ENCODE measurements at places on chromosomes 5 and 9.

DNA sequence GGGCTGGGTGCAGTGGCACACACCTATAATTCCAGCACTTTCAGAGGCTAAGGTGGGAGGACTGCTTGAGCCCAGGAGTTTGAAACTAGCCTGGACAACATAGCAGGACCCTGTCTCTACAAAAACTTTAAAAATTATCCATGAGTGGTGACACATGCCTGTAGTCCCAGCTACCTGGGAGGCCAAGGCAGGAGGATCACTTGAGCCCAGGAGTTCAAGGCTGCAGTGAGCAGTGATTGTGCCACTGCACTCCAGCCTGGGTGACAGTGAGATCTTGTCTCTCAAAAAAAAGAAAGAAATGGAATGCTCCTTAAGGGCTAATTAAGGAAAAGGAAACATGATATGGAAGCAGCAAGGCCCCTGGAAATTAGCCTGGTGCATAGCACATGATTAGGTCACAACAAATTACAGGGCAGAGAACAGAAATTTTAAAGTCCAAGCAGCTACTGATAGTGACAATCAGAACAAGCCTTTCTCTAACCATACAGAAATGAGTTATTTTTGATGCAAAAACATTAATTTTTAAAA lies 19.5 kb downstream of the ANKH start:
- DNase-seq, result peak; percentile 22

DNA sequence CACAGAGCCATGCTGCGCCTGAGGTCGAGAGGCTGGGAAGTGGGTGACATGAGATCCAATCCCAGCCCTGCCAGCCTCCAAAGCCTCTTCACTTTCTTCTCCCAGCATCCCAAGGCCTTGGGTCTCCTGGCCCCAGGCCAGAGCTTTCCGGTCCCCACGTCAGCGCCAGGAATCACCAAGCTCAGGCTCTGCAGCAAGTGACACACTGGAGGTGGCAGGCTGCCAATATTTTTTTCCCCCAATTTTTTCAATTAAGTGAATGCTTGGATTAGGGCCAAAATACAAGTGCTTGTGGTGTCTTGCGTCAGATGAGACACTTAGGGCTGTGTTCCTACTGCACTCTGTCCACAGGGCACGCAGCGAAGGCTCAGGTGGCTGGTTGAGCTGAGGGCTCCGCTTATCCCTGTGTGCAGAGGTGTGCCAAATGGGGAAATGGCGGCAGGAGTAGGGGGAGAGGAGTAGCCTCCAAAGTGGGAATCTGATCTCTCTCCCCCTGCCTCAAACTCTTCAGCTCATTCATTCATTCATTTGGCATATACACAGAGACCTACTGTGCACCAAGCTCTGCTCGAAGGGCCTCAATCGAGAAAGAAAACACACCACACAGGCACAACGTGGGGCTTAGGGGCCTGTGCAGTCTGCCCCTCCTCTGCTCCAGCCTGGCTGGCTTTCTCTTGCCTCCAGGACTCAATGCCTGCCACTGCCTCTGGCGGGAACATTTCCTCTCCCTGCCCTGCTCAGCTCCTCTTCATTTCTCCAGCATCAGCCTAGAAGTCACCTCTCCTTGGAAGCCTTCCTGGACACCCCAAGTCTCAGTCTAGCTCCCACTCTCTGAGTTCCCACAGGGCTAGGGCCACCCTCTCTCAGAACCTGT lies 16.6 kb downstream of the SH3PXD2B start:
- peak; percentile 89 for DNase-seq

- DNase-seq, result no peak
These were observed 75.9 kb downstream of the AUH start for GRCh38 chr9:91285729-91286353.

DNA sequence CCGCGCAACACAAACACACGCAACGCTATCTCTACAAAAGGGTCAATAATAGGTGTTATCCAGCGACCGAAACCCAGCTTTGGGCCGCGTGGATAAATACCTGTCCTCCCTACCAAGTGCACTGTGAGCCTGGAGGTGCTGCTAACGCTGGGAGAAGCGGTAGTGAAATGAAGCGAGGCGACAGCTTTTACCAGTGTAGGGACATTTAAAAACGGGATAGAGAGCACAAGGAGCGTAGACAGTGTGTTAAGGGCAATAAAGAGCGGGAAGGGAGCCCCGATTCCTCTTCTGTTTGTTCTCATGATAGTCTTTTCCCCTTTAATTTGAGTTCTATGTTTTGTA lies 421 bp upstream of the DEPDC1B start:
- no peak for DNase-seq

DNA sequence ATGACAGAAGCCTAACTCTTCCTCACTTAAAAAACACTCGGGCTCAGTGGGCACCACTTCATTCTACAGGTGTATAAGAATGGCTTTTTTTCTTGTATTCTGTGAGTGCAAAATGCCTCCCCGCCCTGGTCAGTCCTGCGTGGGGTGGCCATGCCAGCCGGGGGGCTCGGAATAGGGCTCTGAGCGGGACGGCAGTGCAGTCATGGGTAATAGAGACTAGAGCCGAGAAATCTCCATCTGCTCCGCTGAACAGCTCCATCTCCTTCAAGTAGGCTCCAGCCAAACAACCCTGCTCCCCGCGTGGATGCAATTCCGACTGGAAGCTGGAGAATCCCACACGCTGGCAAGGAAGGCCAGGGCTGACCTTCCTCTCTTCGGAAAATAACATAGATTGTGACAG lies 317.0 kb upstream of the IRX4 start:
- no peak for DNase-seq

GRCh38 chr5:87539839-87540238 lies 127.1 kb upstream of the CCNH start:
- no peak for DNase-seq

GRCh38 chr5:37871023-37871815 lies 31.4 kb upstream of the GDNF start:
- DNase-seq, result peak; percentile 84

DNA sequence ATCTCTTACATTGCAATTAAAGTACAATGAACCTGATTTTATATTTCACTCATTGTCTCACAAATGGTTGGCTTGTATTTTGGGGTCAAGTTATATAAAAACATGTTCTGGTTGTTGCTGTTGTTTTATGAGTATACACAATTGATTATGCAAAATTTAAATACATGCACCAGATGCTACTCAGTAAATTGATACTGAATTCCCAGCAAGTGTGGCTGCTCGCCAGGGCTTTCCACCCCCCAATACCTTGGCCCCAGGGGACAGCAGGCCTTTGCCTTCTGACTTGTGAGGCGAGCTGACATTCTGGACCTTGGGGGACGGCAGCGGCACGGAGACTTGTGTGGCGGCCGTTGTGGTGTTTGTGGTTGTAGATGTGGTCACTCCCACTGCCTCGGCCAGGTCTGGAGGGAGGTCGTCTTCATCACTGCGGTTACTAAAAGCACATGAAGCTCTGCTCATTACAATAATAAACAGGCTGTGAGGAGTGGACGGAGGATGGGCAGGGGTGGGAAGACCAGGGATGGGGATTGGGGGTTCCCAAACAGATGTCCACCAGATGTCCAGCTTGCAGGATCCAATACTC lies 27.0 kb upstream of the FRRS1L start:
- DNase-seq, result peak; percentile 6

DNA sequence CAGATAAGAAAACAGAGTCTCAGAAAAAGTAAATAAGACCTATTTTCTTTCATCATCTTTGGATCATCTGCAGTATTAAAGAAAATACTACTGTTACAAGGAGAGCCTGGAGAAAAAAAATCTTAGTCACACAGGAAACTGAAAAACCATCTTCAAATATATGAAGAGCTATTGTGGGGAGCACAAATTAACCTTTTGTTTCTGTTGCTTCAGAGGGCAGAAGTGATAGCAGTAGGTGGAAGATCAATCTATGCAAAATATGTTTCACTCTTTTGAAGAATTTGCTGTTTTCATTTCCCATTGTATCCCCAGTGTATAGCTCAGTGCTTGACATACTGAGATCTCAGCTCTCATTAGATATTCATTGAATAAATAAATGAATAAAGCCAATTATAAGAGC lies 13.1 kb upstream of the CEMIP2 start:
- no peak for DNase-seq

- DNase-seq, result peak; percentile 52
These were observed 1378.1 kb downstream of the EFNA5 start for GRCh38 chr5:106292654-106293053.

DNA sequence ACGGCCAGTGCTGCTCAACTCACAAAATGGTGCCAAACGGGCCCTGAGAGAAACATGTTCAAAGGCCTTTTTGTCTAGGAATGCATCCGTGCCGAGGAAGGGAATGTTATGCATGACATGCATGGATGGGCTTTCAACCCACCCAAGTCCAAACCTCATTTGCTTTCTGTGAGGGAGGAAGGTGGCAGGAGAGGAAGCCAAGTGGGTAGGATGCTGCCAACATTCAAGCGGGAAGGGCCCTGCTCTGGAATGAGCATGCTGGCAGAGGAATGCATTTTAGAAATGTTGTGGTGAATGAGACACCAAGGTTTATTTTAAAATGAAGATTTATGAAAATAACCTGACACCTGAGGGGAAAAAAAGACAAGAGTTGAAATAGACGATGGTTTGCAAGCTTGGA lies 479.1 kb downstream of the CCDC171 start:
- no peak for DNase-seq

GRCh38 chr9:133584167-133584558 lies 25.0 kb downstream of the FAM163B start:
- DNase-seq, result no peak

GRCh38 chr5:17379100-17379951 lies 118.7 kb upstream of the TAF11L2 start:
- no peak for DNase-seq

DNA sequence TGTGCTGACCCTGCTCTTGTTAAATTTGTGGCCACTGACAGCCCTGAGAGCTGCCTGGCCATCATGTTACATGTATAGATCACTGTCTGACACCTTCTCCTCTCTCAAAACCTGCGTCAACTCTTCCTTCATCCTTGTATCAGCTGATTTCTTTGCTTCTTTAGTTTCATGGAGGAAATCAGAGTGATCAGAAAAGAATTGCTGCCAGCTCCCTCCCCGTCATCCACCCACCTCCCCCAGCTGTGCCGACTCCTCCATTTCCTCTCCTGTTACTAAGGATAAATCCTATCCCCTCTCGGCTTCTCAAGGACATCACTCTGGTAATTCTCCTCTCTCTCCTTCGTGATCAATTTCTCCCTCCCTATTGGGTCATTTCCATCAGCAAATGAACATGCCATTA lies 108.9 kb downstream of the ICE1 start:
- DNase-seq, result no peak

DNA sequence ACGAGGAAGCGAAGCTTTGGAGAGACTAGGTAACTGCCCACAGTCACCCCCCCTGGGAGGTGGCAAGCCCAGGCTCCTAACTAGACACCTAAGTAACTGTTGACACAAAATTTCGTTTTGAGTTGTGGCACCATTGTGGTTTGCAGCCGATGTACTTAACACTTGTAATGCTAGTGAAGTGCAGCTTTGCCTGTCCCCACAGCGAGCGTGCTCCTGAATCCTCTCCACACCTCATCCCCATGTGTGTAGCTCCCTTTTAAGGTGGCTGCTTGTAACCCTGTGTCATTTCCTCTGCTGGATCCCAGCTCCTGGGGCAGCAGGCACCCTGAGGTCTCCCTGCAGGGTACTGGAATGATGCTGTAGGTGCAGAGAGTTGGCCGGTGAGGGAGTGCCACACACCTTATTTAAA lies 114.9 kb downstream of the TRIO start:
- DNase-seq, result no peak

DNA sequence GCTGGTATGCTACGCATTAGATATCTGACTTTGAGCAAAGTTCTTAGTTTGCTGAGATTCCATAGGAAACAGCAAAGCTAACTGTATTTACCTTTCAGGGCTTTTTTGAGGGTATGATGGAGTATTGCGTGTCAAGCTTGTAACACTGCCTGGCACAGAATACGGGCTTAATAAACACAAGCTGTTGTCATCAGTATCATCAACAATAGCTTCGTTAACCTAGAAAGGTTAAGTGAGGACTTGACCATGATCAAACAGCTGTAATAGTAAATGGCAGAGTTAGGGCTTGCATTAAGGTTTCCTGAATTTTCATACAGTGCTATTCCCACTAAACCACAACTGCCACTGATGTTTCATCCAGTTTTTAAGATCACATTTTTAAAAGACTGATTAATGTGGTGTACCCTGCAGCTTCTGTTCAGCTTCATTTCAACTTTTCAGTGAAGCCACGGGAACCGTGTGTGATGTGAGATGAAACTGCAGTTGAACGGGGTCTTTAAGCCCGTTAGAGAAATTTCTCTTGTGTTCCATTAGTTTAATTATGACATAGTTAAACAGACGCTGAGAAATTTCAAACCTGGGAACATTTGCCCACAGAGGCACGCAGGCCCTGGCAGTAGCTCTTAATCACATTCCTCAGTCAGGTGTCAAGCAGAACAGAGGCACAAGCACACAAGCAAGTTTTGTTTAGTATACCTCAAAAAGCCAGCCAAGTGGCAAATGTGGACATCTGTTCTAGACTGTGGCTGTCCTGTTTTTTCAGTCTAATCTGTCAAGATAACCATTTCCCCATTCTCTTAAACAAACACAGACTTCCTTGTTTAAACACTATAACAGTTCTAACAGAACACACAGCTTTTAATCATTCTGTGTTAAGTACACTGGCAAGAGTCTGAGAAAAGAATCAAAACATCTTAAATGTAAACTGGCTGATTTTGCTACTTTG lies 147.1 kb downstream of the ZNF608 start:
- peak; percentile 52 for DNase-seq

- DNase-seq, result no peak
These were observed 20.2 kb upstream of the TLE4 start for GRCh38 chr9:79551586-79551985.

DNA sequence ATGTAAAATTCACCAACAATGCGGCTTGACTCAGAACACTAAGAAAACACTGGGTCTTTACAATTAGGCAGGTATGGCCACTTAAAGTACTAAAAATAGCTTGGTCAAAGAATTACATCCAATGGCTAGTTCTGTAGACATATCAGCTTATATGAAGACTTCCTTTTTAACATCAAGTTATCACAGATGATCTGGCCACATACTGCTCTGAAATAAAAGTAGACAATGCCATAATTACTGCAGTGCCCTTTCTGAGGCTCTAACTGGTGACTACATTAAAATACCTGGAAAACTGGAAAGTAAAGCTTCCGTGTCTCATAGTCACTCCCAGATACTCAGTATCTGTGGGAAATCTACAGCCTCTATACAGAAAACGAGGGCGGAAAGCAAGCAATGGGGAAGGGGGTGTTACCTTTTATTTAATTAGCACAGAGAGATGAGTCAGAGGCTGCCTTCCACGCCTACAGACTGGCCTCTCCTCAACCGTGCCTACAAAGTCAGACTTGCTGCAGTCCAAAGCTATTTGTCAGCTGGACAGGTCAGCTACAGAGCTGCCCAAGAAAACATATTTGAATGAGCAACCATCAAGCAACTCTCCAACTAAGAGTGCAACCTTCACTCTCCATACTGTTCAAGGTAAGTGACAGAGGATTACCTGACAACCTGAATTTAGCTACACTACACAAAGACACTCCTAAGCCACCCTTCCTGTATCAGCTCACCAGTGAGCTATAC lies 8.7 kb downstream of the SERINC5 start:
- DNase-seq, result peak; percentile 94

DNA sequence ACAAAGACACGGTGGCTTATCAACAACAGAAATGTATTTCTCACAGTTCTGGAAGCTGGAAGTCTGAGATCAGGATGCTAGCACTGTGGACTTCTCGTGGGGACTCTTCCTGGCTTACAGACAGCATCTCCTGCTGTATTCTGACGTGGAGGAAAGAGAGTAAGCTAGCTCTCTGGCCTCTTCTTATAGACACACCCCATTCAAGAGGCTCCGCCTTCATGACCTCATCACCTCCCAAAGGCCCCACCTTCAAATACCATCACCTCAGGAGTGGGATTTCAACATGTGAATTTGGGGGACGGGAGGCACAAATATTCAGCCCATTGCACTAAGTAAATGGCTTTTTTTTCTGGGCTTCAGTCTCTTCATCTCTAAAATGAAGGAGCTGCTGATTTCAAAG lies 27.6 kb downstream of the KCNMB1 start:
- no peak for DNase-seq
